ENCODE measurements at places on chromosomes 5 and 9.
A peak's percentile ranks its signal among the peaks of the same experiment; 100 is the strongest.

DNA sequence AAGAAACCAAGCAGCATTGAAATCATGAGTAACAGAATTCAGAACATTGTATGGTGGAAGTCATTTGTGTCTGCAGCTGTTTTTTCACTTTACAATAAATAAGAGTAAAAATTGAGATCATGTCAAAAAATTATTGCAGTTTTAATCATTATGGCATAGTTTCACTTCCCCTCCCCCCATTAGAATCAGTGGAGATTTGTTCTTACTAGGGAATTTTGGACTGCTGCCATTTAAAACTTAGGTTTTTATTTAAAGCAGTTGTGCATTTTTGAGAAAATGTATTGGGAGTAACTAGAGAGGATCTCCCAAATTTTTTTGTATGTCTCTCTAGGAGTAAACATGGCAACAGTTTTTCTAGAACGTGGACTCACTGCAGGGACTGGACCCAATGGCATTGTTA, 20.4 kb downstream of the GTF3C4 start:
- no peak for DNase-seq

GRCh38 chr5:123813937-123814624, 302.1 kb downstream of the CSNK1G3 start:
- DNase-seq, result peak; percentile 6

DNA sequence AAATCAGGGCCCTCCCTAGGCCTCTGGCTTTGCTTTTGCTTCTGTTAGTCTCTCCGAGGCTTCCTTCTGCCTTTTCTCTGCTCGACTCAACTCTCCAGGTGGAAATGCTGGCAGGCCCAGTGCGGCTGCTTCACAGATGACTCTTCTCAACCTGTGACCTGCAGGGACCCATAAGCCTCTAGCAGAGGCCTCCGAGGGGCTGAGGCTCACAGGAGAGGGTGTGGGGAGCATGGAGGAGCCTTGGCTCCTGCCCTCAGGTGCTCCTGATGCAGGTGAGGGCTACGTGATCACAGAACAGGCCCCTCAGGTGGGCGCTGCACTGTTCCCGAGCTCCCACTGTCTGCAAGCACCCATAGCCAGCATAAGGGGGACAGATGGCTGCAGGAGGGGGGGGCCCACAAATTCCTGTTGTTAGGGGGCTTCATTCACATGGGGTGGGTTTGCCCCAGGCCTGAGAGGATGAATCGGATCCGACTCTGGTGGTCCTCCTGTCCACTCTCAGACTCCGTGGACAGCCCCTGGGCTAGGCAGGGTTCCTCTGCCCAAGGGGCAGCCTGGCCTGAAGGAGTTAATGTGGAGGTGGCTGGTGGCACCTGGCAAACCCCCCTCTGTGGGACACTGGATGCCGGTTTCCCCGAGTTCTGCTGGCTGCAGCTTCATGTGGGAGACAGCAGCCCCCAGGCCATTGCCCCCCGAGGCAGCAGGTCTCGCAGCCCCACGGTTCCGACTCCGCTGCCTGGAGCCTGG, 10.9 kb upstream of the FCN2 start:
- DNase-seq, result no peak

- peak; percentile 28 for DNase-seq
Observed at GRCh38 chr5:159850160-159850559, 66.1 kb upstream of the ADRA1B start.

DNA sequence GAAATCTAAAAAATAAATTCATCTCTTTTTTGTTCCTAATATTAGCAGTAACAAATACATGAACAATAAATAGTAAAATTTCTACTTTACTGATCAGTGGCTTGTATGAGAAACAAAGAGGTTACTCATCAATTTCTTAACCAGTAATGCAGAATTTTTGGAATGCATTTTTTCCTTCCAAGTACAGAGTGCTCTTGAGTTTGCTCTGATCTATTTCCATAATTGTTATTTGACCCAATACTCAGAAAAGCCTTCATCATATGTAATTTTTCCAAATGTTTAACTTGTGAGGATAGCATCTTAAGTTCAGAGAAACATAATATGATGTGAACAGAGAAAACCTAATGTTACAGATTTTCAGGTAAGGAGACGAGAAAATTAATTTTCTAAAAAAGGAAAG, 47.3 kb downstream of the FBN2 start:
- no peak for DNase-seq

GRCh38 chr5:32090755-32091128, 83.4 kb downstream of the GOLPH3 start:
- no peak for DNase-seq

DNA sequence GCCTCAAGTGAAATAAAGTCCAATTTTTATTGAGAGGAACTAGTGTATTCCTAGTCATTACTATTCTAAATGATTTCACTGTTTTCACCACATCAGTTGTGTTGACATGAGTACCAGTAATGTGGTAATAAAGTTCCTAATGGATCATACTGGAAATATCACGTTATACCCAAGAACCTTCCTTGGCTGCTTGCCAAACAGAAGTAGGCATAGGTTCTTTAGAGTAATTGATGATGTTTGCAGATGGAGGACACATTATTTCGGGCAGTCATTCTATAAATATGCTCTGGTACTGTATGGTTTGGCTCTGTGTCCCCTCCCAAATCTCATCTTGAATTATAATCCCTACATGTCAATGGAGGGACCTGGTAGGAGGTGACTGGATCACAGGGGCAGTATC, 15.1 kb downstream of the SNCAIP start:
- DNase-seq, result no peak

- no peak for DNase-seq
Observed at GRCh38 chr9:92525306-92525705, 10.5 kb downstream of the ECM2 start.

GRCh38 chr5:90170261-90170660, 239.3 kb downstream of the CETN3 start:
- no peak for DNase-seq

- no peak for DNase-seq
Observed at GRCh38 chr9:5708414-5708813, 79.5 kb downstream of the RIC1 start.

GRCh38 chr9:126938327-126938726, 23.7 kb downstream of the RALGPS1 start:
- DNase-seq, result no peak

DNA sequence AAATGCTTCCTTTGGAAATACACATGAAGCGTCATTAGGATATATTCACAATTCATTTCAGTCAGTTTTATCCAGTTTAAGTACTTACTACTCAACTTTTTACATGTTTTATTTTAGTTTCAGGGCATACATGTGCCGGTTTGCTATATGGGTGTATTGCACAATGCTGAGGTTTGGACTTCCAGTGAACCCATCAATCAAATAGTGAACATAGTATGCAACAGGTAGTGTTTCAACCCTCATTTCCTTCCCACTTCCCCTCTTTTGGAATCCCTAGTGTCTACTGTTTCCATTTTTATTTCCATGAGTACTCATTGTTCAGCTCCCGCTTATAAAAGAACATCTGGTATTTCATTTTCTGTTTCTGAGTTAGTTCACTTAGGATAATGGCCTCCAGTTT, 74.7 kb downstream of the TMEM161B start:
- DNase-seq, result no peak

GRCh38 chr9:122036988-122037387, 56.1 kb downstream of the TTLL11 start:
- DNase-seq, result no peak

GRCh38 chr5:5929291-5930020, 448.9 kb downstream of the MED10 start:
- no peak for DNase-seq

DNA sequence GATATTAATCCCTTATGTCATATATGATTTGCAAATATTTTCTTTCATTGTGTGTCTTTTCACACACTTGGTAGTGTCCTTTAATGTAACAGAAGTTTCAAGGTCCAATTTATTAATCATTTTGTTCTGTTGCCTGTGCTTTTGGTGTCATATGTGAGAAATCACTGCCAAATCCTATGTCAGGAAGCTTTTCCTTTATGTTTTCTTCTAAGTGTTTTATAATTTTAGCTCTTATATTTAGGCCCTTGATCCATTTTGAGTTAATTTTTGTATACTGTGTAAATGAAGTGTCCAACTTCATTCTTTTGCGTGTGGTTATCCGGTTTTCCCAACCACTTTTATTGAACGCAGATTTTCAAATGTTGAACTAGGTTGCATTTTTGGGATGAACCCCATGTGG, 6.1 kb upstream of the ZNF510 start:
- DNase-seq, result no peak

GRCh38 chr5:92896722-92897121, 684.3 kb downstream of the NR2F1-AS1 start:
- DNase-seq, result no peak

DNA sequence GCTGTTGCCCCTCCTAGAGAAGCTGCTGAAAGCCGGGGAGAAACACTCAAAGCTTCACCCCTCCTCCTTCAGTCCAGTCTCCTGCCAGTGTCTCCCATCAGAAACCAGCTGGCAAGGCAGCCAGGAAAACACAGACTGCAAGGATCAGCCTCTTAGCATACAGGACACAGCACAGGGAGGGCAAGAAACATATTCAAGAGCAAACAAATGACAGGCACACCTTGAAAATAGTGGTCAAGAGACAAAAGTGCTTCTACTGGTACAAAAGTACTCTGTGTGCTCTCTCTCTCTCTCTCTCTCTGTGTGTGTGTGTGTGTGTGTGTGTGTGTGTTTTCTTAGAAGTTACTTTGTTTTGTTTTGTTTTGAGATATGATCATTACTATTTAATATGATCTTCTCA, 227.2 kb downstream of the RAB3C start:
- DNase-seq, result no peak

DNA sequence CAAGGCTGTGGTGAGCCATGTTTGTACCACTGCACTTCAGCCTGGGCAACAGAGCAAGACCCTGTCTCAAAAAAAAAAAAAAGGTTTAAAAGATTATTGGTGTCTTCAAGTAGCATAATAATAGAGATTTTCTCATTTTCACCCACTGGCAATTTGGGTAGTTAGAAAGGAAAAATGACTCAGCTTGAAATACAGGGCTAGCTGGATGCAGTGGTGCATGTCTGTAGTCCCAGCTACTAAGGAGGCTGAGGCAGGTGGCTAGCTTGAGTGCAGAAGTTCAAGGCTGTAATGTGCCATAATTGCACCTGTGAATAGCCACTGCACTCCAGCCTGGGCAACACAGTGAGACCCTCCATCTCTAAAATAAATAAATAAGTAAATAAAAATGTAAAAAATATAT, 111.1 kb downstream of the ARRDC3 start:
- DNase-seq, result no peak

DNA sequence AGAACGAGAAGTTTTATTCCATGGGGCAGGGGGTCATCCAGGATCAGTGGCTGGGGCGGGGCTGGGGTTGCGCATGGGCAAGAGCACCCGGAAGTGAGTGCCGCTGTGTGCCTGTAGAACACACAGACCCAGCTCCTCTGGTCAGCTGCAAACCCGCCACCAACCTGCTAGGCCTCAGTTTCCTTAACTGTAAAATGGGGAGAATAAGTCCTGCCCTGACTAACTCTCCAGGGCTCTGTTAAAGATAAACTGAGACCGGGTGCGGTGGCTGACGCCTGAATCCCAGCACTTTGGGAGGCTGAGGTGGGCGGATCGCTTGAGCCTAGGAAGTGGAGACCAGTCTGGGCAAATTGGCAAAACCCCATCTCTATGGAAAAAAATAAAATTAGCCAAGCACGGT, 152.2 kb downstream of the GABBR2 start:
- DNase-seq, result no peak

DNA sequence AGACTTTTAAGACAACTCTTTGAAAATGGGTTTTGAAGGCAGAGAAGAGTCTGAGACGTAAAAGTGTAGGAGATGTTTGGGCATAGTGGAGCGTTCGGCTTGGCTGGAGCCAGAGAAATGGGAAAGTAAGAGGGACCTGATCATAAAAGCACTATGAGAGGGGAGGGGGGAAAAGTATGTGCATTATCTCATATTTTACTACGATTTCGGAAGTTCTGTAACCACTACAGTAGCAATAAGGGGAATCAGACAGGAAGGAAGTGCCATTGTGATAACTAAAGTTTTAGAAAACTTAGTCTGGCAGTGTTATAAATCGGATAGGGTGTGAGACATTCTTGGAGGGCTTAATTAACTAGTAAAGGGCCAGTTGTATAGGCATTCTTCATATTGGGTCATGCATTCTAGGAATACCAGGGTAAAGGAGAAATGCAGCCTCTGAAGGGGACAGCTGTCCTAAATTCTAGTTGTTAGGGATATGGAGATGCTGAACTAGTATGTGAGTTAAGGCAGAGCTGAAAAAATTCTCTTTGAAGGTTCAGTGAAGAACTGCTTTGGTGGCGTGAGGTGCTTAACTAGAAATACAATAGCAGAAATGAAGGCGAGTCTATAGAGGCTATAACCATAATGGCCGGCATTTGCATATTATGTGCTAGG, 83.8 kb upstream of the FREM1 start:
- DNase-seq, result no peak

GRCh38 chr9:16202914-16203728, 650.3 kb downstream of the CCDC171 start:
- peak; percentile 15 for DNase-seq

GRCh38 chr5:41246376-41246775, 33.0 kb upstream of the C6 start:
- peak; percentile 46 for DNase-seq

DNA sequence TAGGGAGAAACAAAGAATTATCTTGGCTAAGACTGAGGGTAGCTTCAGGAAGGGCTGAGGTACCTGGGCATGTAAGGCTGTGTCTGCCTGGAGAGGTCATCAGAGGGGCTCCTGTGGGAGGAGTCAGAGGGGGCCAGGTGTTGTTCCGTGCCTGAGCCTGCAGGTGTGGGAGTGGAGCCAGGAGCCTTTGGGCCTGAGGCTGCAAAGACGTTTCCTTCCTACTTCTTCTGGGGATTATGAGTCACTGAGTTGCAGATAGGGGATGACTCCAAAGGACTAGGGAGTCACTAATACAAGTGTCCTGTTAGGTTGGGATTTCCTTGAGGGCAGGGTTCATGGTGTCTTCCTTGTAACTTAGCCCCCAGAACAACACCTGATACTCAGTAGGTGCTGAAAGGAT, 391.1 kb downstream of the ARHGEF28 start:
- DNase-seq, result peak; percentile 85

- DNase-seq, result peak; percentile 43
Observed at GRCh38 chr5:139492700-139493192, 10.2 kb upstream of the STING1 start.

GRCh38 chr5:102986074-102986473, 133.9 kb downstream of the GIN1 start:
- DNase-seq, result no peak

DNA sequence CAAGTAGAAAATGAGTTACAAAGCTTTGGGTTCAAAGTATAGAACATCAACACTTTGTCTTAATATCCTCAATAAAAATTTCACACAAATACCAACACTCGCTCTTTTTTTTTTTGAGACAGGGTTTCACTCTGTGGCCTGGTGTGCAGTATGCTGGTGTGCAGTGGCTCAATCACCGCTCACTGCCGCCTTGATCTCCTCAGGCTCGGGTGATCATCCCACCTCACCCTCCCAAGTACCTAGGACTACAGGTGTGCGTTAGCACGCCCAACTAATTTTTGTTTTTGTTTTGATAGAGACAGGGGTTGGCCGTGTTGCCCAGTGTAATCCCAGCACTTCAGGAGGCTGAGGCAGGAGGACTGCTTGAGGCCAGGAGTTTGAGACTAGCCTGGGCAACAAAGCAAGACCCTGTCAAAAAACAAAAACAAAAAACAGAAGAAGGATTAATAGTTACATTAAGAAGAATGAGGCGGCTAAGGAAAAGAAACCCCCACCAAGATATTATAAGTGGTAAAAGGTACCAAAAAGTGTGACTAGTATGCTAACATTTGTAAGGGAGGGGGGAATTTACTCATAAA, 20.3 kb downstream of the FNBP1 start:
- DNase-seq, result no peak

- no peak for DNase-seq
Observed at GRCh38 chr5:123105864-123106263, 16.8 kb downstream of the PRDM6 start.

All from LoVo (cell line).